Camera-type eye (tissue), 1 donor: ENCODE measurements at places on chromosomes 7 and 10. TPM values are rescaled to one million over a fixed set of nuclear protein-coding genes. Genes with fewer than 3 reads are reported as not detected.

Gene ABCB4
- 4.6 TPM for total RNA-seq

Gene CYP2C8
- 2.6 TPM for total RNA-seq

Gene URGCP
- 39.3 TPM for total RNA-seq

Gene MYL10
- total RNA-seq: 3.8 TPM

Gene BET1
- 53.2 TPM for total RNA-seq

Gene ARMC10
- total RNA-seq: 40.1 TPM

Gene OR2A5
- not detected for total RNA-seq

Gene WNT16
- total RNA-seq: 5.6 TPM

Gene TAS2R5
- total RNA-seq: 8.6 TPM

Gene TRIM50
- not detected for total RNA-seq

Gene GIMAP1
- total RNA-seq: 1.9 TPM

Gene TMEM273
- 11.9 TPM for total RNA-seq

Gene ZNF804B
- 6.3 TPM for total RNA-seq

Gene FEZF1
- total RNA-seq: 0.27 TPM

Gene RPEL1
- not detected for total RNA-seq

Gene NRP1
- 126 TPM for total RNA-seq

Gene PRF1
- total RNA-seq: 0.71 TPM

Gene RAMP3
- 18.1 TPM for total RNA-seq

Gene TSPAN33
- 6.5 TPM for total RNA-seq

Gene ASB15
- total RNA-seq: not detected

Gene DUSP5
- total RNA-seq: 38.1 TPM

Gene HOGA1
- total RNA-seq: 1.6 TPM

Gene UPK3BL1
- 181 TPM for total RNA-seq

Gene NACAD
- 8.9 TPM for total RNA-seq

Gene SLC26A4
- 0.60 TPM for total RNA-seq
